Ecto neural progenitor cell (in vitro differentiated cells): ENCODE measurements at places on chromosomes 7 and 10.

DNA sequence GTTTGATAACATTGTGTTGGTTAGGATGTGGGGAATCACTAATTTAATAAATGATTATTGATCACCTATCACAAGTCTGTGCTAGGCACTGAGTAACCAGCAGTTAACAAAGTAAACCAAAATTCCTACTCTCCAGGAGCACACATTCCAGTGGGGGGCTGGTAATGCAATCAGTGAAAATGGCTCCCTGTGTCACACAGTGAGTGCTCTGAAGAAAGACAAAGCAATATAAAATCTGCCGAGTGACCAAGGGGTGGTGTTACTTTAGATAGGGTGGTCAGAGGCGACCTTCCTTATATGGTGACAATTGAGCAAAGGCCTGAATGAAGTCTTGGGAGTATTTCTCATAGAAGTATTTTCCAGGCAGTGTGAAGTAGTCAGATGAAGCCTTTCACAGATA lies 13.6 kb upstream of the SMC3 start:
- no peak for DNase-seq

- DNase-seq: no peak
These were observed 32.4 kb downstream of the CTBP2 start for GRCh38 chr10:125127986-125128385.

DNA sequence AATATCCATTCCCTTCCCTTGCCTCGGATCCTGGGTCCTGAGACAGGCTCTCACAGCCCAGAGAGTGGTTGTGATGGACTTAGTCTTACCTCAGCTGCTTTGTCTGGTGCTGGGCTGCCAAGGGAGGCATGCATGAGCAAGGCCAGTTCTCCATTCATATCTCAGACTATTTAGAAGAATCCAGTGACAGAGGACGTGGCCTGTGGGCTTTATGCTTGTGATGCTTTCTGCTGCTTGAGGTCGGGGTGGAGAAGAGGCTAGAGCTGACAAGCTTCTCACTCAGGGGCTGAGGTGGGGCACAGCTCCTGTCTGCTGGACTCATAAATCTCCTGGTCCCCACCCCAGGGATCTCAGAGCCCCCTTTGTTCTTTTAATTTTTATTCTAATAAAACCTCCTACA lies 66.8 kb downstream of the DNAJC12 start:
- DNase-seq: no peak

DNA sequence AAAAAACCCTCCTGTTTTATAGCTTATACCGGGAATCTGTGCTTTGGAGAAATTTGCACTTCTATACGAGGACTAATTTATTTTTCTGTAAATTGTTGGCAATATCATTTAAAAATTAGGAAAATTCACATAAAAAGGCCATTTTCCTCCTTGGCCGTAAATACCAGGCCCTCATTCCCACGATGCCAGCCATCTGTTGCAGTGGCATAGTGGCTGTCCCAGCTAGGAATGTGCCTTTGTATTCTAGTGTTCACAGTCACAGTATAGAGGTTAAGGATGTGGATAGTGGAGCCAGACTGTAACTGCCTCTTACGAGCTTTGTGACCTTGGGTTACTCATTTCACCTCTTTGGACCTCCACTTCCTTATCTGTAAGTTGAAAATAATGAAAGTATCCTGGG lies 312.5 kb downstream of the GPR158 start:
- DNase-seq: no peak

- DNase-seq: no peak
These were observed 134.0 kb upstream of the SEMA3D start for GRCh38 chr7:85320699-85321476.

GRCh38 chr7:139777948-139778841 lies at the start of gene HIPK2:
Gene HIPK2 (minus strand): TSS chr7:139777998. CDS start chr7:139777623, 375 bp downstream.
- DNase-seq: peak; percentile 87

- no peak for DNase-seq
These were observed 121.8 kb downstream of the SGMS1 start for GRCh38 chr10:50501924-50502452.

DNA sequence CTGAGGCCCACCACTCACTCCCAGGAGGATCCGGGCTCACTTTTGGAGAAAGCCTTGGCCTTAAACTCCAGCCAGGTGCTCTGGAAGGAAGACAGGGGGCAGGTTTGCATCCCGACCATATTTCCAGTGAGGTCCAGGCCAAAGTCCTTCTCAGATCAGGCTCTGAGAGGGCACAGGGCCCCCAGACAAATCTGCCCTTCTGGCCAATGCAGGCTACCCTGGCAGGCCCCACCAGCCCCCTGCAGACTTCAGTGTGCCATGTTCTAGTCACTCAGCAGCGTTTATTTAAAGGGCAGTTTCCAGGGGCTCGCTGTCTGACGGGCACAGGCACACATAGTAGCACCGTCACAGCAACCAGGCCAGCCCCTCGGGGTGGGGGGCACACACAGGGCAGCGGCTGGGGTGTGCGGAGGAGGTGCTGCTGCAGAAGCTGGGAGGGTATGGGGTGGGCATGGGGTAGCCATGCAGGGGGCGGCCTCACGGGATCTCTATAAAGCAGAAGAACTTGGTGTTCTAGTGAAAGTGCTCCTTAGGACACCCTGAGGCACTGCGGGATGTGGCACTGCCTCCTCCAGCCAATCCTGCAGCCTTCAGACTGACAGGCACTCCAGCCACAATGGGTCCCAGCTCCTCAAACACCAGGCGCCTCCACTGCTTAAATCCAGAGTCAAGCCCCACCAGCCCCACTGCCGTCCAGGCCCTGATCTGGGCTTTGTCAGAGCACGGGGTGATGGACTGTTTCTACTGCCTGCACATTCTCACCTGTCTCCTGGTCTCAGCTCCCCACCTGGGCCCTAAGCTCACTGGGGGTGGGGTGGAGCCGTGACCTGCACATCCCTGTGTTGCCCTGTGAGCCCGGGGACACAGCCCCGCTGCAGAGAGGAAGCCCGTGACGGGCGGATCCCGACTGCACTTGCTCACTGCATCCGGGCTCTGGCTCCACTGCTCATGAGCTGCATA lies 9.6 kb upstream of the PYROXD2 start:
- DNase-seq: peak; percentile 38

DNA sequence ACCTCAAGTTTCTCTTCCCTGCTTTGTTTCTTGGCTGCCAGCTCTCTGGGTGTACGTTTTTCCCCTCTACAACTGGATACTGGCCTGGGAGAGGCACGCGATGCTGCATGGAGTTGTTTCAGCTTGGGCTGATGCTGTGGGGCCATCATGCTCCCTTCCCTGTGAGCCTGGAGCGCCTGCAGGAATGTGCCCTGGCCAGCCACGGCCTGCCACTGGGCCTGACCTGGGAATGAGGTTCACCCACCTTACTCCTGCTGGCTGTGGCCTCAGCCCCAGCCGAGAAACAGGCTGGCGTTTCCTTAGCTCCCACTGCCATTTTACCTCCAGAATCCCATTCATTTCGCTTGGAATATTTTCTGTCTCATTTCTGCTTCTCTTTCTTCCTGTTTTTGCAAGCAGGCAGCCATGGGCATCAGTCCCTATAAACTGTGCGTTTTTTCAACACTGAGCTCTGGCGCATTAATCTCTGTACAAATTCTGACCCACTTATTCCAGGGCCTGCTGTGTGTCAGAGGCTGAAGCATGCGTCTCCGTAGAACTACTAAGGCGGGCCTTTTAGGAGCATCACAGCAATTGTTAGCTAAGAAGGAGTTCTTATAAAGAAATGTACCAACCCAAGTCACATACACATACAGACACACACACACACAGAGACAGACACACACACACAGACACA lies 57.9 kb downstream of the GATA3 start:
- DNase-seq: no peak
